ENCODE measurements at places on chromosomes 1 and 21.

GRCh38 chr1:28208818-28209441, 23.9 kb downstream of the DNAJC8 start:
- DNase-seq, result peak; percentile 49

GRCh38 chr1:110672001-110672752, 2.6 kb downstream of the KCNA3 start:
- no peak for DNase-seq

DNA sequence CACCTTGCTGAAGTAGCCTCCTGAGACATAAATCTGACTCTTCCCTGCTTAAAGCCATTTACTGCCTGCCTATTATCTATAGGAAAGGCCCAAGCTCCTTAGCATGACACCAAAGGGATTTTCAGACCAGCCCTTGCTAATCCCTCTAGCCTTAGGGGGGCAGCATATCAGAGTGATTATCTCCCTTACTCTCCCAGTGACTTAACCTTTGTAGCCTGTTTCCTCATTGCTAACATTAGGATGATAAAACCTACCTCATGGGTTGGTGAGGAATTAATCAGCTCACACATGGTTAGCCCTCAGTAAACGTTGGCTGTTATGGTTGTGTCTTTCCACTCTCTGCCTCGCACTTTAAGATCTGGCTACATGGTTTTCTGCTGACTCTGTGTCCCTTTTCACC, 70.1 kb downstream of the ROR1 start:
- no peak for DNase-seq

DNA sequence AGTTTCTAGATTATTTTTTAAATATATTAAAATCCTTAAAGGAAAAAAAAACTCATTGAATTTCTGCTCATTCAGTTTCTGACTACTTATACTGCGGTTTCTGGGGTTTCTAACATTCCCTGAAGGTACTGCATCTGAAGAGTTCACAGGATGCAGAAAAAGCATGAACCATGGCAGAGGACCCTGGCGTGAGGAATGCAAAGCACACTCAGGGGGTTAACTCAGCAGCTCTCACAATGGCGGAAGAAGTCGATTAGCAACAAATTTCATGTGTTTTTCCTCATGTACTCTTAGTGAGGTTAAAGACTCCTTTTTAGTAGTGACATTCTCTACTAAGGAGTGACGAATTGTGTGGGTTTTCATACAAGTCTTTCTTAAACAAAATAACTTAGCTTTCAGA, 975.6 kb downstream of the NCAM2 start:
- peak; percentile 4 for DNase-seq

DNA sequence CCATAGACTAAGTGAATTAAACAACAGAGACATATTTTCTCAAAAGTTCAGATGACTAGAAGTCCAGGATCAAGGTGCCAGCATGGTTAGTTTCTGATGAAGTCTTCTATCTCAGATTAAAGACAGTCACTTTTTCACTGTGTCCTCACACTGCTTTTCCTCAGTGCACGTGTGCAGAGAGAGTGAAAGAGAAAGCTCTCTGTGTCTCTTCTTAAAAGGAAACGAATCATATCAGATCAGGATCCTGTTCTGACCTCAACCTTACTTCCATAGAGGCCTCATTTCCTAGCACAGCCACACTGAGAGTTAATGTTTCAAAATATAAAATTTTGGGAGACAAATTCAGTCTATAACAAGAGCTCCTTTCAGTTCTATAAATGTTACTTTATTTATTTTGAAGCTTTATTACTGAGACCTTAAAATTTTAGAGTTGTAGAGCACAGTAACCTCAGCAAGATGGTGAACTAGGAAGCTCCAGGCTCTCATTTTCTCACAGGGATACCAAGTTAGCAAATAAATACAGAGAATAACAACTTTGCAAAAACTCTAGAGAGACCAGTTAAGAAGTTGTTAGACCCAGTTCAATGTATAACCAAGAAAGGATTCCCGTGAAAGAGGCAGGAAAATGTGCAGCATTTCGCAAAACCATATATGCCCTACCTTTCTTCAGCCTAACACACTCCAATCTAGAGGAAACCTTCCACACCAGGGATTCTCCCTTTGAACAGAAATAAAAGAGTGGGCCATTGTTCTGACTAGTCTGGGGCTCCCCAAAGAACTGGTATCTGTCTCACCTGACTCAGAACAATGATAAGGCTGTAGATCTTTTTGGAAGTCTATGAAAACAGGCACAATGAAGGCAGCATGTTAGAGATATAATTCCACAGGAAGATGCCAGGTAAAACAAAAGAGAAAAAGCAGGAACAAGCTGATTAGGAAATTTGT, 372.2 kb downstream of the MRPL39 start:
- no peak for DNase-seq

GRCh38 chr1:205338011-205338410, 16.5 kb upstream of the NUAK2 start:
- DNase-seq, result no peak

DNA sequence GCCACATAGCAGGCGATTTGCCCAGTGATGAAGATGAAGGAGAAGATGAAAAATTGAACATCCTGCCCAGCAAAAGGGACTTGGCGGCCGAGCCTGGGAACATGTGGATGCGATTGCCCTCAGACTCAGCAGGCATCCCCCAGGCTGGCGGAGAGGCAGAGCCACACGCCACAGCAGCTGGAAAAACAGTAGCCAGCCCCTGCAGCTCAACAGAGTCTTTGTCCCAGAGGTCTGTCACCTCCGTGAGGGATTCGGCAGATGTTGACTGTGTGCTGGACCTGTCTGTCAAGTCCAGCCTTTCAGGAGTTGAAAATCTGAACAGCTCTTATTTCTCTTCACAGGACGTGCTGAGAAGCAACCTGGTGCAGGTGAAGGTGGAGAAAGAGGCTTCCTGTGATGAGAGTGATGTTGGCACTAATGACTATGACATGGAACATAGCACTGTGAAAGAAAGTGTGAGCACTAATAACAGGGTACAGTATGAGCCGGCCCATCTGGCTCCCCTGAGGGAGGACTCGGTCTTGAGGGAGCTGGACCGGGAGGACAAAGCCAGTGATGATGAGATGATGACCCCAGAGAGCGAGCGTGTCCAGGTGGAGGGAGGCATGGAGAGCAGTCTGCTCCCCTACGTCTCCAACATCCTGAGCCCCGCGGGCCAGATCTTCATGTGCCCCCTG, 3.3 kb downstream of the ZBTB18 start:
- DNase-seq, result no peak

GRCh38 chr1:79969886-79970285, 963.4 kb upstream of the ADGRL4 start:
- DNase-seq, result no peak

- peak; percentile 23 for DNase-seq
Observed at GRCh38 chr21:28018741-28019669, 973.7 kb downstream of the LTN1 start.

- no peak for DNase-seq
Observed at GRCh38 chr1:109316506-109316905, 9.7 kb upstream of the MYBPHL start.

DNA sequence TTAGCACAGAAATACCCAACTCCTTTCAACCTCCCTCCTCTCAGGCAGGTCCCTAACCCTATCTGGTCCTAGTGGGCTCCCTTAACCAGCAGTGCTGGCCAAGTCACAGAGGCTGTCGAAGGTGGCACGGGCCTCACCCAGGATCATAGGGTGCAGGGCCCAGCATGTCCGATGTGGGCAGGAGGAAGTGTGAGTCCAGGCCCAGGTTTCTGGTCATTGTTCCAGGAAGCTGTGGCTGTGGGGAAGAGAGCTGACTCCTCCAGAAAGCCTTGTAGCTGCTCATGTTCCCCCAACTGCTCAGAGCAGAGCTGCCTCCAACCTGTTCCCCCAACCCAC, 2.4 kb downstream of the CCDC17 start:
- no peak for DNase-seq

DNA sequence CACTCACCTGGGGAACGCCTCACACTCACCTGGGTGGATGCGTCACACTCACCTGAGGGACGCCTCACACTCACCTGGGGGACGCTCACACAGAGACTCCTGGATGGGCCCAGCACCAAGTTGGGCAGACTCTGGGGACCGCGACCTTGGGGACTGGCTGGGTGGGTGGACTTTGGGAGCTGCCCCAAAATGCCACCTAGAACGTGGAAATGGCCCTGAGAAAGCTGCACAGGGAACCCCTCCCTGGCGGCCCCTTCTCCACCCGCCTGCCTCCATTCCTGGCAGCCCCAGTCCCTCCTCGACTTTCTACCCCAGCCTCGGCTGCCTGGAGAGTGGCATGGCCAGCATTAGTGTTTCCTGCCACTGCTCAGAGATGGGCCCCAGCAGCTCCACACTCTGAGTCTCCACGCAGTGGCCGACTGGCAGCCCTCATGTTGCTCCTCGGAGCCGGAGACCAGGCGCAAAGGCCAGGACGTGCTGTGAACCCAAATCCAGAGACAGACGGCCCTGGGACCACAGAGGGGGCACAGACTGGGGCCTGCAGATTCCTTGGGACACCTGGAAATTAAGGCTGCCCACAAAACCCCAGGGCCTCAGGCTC, 46.5 kb upstream of the ACTRT2 start:
- no peak for DNase-seq

GRCh38 chr1:13813398-13814012, 113.5 kb downstream of the PRDM2 start:
- no peak for DNase-seq
